ENCODE measurements at places on chromosomes 11 and 22. TPM values are rescaled to one million over a fixed set of nuclear protein-coding genes. Genes with fewer than 3 reads are reported as not detected.

UQCC3 gene
- 8.7 TPM for total RNA-seq

CARD18 gene
- total RNA-seq = not detected

GPR137 gene
- 7.7 TPM for total RNA-seq

OR4D5 gene
- not detected for total RNA-seq

ANGPTL5 gene
- total RNA-seq = 0.17 TPM

KIAA1671 gene
- 34.5 TPM for total RNA-seq

LUZP2 gene
- total RNA-seq = not detected

RBM7 gene
- total RNA-seq = 68.2 TPM

SGSM1 gene
- 5.9 TPM for total RNA-seq

SCUBE1 gene
- 1.8 TPM for total RNA-seq
